ENCODE measurements at places on chromosomes 3 and 15.

GRCh38 chr3:41431386-41431785 lies 232.1 kb downstream of the CTNNB1 start:
- no peak for DNase-seq

DNA sequence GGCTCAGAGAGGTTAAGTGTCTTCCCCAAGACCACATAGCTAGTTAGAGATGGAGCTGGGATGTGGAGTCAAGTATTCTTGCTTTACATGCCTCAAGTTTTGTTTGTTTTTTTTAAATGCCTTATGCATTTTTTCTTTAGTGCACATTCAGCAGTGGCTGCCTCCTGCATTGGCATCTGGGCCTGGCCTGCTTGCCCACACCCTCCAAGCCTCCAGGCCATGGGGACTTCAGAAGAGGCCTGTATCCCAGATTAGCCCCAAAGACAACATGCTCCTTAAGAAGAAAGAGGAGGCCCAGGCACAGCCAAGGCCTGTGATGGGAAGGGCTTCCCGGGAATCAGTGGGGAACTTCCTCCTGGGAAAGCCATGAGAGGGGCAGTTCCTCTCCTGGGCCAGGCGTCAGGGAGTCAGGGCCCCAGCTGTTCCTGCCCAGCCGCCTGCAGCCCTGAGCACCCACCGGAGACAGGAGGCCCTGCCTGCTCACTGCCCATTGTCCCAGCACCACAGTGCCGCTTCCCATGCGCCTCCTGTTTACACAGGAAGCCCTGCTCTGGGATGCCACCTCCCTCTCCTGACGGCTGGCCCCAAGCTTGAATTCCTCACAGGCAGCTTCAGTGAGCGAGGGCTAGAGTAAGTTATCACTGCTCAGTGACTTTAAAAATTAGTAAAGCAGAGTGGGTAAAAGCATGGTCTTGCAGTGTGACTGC lies 16.0 kb downstream of the FOXL2NB start:
- no peak for DNase-seq

DNA sequence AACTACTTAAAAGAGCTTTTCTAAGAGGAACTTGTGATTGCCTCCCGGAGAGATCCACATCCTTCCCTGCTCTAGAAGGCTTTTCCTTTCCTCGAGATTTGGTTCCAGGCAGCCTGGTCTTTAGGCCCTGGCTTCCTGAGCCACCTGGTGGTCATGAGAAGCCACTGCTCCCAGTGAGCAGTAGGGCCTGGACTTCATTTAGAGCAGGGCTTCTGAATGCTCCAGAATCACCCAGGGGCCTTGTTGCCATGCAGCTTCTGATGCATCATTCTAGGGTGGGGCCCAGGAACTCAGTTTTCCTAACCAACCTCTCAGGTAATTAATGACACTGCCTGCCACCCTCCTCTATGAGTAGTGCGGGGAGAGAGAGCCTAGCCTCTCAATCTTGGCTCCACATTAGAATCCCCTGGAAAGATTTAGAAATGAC lies 29.6 kb downstream of the PSMD6 start:
- peak; percentile 11 for DNase-seq

GRCh38 chr3:25430287-25430934 lies 2.3 kb downstream of the RARB start:
- no peak for DNase-seq

DNA sequence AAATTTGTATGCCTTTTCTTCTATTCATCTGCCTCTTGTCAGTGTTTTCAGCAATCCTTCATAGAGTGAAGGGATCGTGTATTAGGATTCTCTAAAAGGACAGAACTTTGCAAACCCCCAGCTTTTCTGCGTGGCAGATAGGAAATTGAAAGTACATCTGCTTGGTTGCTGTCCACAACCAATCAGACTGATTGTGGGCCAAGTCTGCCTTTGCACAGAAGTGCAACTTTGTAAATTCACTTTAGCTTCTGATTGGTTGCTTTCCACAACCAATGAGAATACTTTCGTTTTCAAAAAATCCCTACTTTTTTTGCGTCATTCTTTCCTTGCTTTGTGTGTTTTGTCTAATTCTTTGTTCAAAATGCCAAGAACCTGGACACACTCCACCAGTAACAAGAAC lies 847.4 kb downstream of the FHIT start:
- DNase-seq = no peak

GRCh38 chr3:124444896-124445295 lies 285.4 kb upstream of the UMPS start:
- DNase-seq = no peak

GRCh38 chr3:183299976-183300375 lies 46.9 kb downstream of the B3GNT5 start:
- no peak for DNase-seq

- no peak for DNase-seq
Measured at GRCh38 chr15:101604124-101604874, 47.9 kb downstream of the TM2D3 start.

DNA sequence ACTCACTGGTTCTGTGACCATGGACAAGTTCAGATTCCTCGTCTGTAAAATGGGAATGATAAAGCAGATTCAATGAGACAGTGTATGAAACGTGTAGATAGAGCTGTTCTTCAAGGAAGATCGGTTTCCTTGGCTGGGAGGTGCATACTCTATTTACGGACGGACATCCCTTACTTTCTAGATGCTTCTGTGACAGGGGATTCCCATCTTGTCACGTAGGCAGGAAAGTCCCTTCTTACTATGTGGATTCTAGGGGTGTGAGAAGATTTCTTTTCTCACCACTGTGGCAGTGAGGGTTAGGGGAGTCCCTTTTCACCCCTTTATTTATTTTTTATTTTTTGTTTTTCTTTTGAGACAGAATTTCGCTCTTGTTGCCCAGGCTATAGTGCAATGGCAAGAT lies 180.9 kb upstream of the TBL1XR1 start:
- DNase-seq = no peak

DNA sequence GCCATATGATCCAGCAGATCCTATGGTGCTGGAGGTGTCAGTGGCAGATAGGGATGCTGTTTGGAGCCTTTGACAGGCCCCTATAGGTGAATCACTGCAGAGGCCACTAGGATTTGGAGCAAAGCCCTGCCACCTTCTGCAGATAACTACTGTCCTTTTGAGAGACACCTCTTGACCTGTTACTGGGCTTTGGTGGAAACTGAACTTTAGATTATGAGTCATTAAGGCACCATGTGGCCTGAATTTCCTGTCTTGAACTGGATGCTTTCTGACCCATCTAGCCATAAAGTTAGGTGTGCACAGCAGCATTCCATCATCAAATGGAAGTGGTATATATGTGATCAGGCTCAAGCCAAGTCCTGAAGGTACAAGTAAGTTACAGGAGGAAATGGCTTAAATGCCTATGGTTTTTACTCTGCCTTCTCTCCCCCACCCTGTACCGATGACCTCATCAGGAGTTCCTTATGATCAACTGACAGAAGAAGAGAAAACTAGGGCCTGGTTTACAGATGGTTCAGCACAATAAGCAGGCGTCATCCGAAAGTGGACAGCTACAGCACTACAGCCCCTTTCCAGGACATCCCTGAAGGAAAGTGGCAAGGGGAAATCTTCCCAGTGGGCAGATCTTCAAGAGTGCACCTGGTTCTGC lies 565.6 kb upstream of the AGTR1 start:
- no peak for DNase-seq

DNA sequence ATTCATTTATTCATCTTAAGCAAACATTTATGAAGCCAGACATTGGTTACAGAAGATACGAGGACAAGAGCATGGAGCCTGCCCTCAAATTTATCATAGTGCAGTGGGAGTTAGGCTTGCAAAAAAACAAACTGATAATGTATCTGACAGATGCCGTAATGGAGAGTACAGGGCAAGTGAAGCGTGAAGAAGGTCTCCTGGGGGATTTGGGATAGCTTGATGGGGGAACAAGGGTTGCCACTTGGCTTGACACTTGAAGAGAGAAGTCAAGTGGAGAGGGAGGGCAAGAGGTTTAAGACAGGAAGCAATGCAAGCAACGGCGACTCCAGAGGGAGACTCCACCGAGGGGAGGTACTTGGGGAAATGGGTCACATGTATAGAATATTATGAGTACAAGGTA lies 129.3 kb downstream of the SSR3 start:
- DNase-seq = no peak

- DNase-seq = no peak
Measured at GRCh38 chr15:50876989-50877360, 31.5 kb upstream of the AP4E1 start.

GRCh38 chr15:40870716-40871115 lies 3.3 kb downstream of the RHOV start:
- no peak for DNase-seq

DNA sequence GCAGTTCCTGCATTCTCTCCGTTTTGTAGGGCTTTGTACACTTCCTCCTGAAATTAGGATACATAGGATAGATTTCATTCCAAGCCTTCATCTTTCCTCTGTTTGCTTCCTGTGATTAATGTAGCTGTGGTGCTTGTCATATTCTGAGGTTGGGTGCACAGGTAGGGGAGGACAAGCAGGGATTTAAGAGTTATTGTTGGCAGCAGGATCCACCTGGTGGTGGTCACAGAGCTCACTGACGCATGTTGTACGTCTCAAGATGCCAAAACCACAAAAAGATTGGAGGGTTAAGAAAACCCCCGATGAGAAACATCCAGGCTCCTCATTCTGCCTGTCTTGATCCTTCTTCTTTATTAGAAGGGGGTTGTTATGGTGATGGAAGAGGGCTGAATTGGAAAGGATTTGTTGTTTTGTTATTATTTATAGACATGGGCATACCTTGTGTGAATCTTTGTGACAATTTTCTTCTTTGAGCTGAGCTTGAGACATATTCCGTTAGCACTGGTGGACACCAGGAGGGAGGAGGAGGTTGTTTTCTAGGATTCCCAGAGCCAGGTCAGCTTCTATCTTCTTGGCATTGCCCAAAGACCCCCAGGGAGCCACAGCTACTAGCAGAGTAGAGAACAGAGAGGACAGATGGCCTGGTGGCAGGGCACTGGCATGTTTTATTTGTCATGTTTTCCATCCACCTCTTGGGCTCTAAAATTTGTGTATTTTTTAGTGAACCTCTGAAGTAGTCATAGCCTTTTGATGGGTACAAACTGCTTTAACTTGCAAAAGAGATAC lies 57.7 kb upstream of the LARS2 start:
- no peak for DNase-seq

GRCh38 chr3:45365060-45365459 lies 23.3 kb upstream of the LARS2 start:
- DNase-seq = no peak

DNA sequence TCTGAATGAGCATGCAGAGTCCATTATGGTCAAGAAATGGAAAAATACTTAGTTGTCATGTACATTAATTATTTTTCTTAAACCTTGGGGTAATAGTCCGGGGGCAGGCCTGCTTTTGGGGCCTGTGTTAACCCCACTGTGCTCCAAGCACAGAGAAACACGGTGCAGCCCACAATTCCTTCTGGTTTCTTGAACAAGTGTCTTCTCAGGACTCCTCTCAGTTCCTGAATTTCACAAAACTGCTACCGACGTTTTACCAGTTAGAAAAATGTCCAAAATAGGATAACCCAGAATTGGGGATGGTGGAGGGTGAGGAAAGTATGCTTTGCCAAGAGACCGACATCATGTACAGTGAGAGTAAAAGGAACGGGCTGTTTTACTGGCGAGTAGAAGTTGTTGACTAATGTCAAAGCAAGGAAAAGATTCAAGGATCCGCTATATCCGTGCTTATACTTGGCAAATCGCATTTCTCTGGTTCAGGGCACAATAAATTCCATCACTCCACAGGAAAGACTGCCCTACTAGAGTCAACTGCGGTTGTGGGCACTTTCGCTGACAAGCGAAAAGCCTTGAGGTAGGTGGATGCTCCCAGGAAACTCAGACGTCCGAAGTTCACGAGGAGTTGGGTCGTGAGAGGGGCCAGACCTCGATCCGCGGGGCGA lies 495 bp upstream of the NXPE3 start:
- no peak for DNase-seq

- DNase-seq = no peak
Measured at GRCh38 chr3:46607603-46608028, 4.7 kb upstream of the FAM240A start.

DNA sequence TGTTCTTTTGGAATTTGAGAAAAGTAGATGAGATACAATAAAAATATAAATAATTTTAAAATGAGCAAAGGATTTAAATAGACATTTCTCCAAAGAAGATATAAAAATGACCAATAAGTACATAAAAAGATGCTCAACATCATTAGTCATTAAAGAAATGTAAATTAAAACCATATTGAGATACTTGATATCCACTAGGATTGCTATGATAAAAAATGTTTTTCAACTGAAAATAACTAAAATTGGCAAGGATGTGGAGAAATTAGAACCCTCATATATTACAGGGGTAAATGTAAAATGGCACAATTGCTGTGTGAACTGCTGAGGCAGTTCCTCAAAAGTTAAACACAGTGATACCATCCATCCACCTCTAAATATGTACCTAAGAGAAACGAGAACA lies 38.8 kb downstream of the LRRFIP2 start:
- DNase-seq = no peak

GRCh38 chr3:140530603-140531002 lies 147.3 kb upstream of the TRIM42 start:
- DNase-seq = no peak

- DNase-seq = no peak
Measured at GRCh38 chr3:48004694-48005093, 11.5 kb downstream of the MAP4 start.

DNA sequence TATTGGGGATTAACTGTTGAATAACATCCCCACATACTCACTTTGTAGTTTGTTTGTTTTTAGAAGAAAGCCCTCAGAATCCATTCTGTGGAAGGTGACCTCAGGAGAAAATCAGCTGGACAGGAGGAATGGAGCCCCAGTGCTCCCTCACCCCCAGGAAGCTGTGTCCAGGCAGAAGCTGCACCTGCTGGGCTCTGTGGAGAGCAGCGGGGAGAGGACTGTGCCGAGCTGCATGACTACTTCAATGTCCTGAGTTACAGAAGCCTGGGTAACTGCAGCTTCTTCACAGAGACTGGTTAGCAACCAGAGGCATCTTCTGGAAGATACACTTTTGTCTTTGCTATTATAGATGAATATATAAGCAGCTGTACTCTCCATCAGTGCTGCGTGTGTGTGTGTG lies 14.0 kb downstream of the TIGIT start:
- no peak for DNase-seq

GRCh38 chr15:66633041-66633937 lies 67.5 kb upstream of the LCTL start:
- no peak for DNase-seq

DNA sequence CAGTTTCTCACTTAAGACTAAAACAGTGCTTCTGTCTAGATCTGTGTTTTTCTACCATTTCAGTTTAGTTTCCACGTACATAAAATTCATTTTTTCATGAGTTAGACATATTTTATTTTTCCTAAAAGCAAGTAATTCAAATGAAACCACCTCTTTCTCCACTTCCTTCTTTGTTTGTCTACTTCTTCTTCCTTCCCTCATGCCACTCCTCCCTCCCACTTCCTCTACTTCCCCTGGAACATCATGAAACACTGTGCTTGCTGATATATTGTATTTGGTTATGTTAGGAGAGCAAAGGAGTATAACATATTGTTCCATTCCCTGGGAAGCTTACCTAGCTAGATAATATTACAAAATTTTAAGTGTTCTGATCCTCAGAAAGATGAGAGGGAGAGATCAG lies 36.7 kb upstream of the GOLGA8B start:
- DNase-seq = no peak
